ENCODE measurements at places on chromosomes 5 and 9.

DNA sequence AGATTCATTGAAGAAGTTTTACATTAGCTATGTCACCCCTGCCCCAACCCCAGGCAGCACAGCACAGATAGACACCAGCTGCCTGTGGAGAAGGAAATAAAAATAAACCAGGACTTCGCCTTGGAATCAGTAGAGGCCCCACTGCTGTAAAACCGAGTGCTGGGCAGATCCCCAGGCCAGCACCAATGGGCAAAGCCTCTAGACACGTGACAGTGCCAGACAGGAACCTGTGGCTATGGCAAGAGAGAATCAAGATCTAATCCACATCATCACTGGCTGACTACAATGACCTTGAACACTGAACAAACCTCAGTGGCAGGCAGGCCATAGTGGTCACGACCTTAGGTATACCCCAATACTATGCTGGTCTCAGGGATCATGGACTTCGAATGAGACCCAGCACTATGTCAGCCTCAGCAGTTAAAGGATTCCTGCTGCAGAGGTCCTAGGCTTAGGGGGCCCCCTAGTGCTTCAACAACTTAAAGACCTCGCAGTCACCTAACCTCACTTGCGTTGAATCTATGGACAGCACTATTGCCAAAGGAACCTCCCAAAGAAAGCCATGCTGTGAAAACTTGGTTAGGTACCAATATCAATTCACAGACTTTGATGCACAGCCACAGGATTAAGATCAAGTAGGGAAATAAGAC is 2118.6 kb upstream of the C9orf72 start:
- DNase-seq = no peak

- no peak for DNase-seq
These were observed 75.4 kb downstream of the TEX10 start for GRCh38 chr9:100277166-100277979.

DNA sequence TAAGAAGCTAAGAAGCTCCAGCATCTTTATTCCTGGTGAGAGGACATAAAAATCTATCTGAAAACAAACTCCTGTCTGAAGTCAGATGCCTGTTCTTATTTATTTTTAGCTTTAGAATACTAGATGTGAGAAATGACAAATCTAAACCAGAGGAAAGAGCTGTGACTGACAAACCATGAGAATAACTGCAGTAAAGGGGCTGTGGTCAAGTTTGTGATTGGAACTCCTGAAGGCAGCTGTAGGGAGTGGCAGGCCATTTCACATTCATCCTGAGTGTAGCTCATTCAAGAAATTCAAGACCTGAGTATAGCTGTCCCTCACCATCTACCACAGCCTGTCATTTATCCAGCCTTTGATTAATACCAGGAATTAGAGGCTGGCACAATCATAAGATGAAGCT is 718.8 kb downstream of the BRINP1 start:
- no peak for DNase-seq

- no peak for DNase-seq
These were observed 166.7 kb downstream of the TTLL11 start for GRCh38 chr9:121926351-121926801.

- no peak for DNase-seq
These were observed 164.2 kb upstream of the PUM3 start for GRCh38 chr9:3008091-3008490.

- DNase-seq = no peak
These were observed 3.7 kb upstream of the SURF6 start for GRCh38 chr9:133339641-133340040.

DNA sequence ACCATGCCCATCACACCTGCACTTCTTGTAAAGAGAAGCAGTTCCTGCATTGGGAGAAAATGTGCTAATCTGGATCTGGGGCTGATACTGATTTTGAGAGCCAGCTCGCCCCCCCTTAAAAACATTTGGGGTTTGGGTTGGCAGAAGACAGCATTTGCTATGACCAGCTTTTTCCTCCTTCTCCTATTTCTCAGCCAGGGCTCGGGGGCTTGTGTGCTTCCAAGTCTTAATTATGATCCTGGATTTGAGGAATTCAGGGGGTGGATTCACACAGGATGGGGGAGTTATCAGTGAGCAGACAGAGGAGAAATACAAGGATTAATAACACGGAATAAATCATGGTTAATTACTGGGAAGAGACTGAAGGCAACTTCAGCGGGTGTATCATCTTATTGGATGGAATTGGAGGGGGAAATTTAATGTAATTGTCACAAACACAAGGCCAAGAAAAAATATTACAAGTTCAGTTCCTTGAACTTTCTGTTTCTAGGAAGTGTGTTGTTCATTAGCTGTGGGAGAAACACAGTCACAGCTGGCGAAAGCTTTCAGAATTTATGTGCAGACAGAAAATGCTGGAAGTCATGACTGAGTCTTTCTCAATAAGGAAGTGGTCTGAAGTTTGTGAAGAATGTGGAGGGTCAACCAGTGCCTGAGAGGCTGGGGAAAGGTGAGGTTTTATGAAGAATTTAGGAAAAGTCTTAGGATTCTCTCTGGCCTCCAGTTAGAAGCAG is 15.3 kb downstream of the C9orf152 start:
- DNase-seq = no peak

DNA sequence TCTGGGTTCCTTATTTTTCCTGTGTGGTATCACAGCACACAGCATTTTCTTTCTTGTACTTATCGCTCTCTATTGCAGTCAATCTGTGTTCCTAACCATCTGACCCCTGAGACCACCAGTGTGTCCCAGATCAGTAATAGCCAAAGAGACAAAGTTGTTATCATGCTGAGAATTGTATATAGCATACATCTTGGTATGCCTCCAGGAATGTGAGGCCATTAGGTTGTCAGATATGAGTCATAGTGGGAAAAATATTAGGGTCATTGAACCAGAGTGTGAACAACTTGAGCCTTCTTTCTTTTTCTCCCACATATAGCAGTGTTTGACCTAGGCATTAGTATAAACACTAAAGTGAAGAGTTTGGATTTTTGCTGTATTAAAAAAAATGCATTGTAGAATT is 106.3 kb downstream of the NDUFAF2 start:
- no peak for DNase-seq

DNA sequence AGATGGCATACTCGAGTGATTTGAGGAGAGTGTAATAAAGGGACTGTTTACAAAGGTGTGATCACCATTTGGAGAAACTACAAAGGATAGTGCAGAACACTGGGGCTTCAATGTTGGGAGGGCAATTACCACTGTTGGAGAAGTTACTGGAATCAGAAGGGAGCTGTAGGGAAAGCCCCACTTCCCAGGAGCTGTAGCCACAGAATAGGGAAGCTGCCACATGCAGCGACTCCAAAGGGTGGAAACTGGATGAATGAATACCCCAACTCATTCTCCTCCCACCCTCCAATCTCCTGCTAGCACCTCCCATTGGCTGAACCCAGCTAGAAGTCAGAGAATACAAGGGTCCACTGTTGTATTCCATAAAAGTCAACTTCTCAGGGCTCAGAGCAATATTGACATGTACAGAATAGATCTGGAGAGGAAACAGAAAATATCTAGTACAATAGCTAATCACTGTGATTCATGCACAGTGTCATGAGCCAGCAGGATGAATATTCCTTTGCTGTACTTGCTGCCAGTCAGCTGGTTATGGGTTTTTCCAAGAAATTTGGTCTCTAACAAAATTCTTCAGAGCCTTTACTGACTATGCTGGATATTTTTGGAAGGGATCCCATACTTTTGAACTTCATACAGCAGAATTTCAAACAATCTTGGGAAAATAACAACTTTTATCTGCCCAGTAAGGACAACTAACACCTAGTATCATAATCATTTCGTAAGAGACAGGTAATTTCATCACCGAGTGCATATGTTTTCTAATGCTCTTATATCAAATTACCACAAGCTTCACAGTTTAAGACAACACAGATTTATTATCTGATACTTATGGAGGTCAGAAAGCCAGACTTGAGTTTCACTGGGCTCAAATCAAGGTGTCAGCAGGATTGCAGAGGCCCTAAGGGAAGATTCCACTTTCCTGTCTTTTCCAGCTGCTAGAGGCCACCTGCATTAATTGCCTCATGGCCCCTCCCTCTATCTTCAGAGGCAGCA is 39.6 kb downstream of the PDCD1LG2 start:
- DNase-seq = no peak

GRCh38 chr9:92534674-92535073 is 1.1 kb downstream of the ECM2 start:
- no peak for DNase-seq

GRCh38 chr5:114153392-114153791 is 208.5 kb upstream of the KCNN2 start:
- no peak for DNase-seq

GRCh38 chr9:87731321-87731720 is 5.4 kb downstream of the CTSL start:
- DNase-seq = no peak

DNA sequence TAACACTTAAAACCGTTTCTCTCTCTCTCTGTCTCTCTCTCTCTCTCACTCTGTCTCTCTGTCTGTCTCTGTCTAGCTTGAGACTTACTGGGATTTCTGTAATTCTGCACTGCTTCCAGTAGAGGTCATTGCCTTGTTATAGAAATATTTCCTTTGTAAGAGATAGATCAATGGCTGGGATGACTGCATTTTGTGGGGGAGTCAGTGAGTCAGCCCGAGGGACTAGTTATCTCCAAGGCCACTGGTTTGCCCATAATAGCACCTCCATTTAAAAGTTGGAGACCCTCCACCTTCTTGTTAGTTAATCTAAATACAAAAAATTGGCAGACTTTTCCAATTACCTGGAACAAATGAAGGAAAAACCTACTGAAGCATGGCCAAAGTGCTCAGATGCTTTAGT is 547.2 kb downstream of the LRRC70 start:
- no peak for DNase-seq

GRCh38 chr9:13027879-13028278 is 251.6 kb downstream of the MPDZ start:
- DNase-seq = no peak

DNA sequence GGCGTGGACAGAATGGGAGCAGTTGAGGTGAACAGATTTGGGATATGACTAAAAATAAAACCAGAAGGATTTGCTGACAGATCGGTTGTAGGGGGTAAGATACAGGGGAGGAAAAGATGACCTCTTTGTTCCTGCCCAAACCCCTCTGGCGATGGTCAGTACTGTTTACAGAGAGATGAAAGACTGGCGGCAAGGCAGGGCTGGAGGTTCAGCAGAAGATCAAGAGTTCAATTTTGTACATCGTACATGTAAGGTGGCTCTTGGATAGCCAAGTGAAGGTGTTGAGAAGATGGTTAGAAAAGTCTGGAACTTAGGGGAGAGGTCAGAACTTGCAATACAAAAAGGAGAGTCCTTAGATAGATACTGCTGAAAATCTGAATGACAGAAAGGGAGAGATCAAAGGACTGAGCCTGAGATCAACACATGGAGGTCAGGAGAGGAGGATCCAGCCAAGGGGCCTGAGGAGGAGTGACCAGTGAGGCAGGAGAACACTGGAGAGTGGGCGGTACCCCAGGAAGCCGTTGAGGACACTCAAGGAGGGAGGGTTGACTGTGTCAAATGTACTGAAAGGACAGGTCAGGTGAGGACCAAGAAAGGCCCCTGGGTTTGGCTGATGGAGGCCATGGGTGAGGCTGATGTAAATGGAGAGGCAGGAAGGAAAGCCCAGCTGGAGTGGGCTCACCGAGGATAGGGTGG is 7.1 kb downstream of the IL4 start:
- no peak for DNase-seq

DNA sequence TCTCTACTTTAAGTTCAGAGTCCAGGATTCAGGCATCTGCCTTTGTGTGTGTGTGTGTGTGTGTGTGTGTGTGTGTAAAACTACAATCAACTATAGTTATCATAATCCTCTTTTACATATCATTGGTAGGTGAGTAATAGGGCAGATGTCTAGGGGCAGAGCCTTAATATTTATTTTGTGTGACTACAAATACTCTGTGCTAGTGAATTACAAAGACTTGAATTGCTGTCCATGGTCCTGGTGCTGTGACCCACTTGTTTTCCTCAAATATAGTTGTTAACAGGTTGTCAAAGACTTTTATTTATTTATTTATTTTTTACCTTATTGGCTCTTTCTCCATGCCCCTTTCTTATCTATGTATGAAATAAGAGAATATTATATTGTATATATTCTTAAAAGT is 196.8 kb downstream of the ANXA1 start:
- DNase-seq = no peak

DNA sequence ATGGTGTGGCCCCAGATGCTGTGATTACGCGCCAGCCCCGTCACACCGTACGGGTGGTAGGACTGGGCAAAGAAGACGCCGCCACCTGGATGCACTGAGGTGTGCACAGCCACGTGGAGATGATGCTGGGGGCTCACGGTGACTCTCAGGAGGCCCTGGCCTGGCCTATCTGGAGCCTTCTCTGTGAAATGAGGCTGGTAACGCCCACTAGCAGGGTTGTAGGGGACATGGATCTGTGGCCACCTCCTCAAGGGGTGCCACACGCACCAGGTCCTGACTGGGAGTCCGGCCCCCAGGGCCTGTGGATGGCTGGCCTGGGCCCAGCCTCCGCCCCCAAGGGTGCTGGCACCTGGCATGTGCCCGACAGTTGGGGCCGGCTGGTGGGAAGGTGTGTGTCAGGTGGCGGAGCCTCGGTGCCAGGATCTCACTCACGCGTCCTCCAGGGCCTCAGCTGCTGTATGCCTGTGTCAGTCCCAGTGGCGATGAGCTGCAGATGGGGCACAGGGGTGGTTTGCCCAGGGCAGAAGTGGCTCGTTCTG is 32.4 kb downstream of the NEK6 start:
- DNase-seq = no peak

GRCh38 chr9:137421838-137422603 is 941 bp downstream of the EXD3 start:
- DNase-seq = no peak

- no peak for DNase-seq
These were observed 6.4 kb downstream of the SEPTIN8 start for GRCh38 chr5:132770476-132771159.

All from psoas muscle (tissue), 8 donors.